Stimulated activated CD4-positive, alpha-beta T cell treated with anti-CD3 and anti-CD28 coated beads, TNF-alpha, amount 100 ng/mL, for 24 hours (primary cell): ENCODE measurements at places on chromosomes 5 and 9.
A peak's percentile ranks its signal among the peaks of the same experiment; 100 is the strongest.

DNA sequence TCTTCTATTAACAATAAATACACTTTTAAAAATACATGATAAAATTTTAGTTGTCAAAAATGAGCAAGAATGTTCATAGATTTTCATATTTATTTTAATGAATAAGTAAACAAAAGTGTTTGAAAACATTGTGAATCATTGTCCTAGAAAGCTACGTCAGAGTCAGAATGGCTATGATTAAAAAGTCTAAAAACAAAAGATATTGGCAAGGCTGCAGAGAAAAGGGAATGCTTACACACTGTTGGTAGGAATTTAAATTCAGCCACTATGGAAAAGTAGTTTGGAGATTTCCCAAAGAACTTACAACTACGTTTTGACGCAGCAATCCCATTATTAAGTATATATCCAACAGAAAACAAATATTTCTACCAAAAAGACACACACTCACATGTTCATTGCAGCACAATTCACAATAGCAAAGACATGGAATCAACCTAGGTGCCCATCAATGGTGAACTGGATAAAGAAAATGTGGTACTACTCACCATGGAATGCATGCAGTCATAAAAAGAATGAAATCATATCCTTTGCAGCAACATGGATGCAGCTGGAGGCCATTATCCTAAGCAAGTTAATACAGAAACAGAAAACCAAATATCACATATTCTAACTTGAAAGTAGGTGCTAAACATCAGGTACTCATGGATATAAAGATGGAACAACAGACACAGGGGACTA, 49.2 kb upstream of the FBXL17 start:
- no peak for DNase-seq

- no peak for DNase-seq
Observed at GRCh38 chr5:75729321-75729720, 12.1 kb upstream of the POC5 start.

- no peak for DNase-seq
Observed at GRCh38 chr9:36148311-36149051, 11.9 kb downstream of the GLIPR2 start.

- no peak for DNase-seq
Observed at GRCh38 chr9:34715639-34716215, 5.8 kb upstream of the CCL21 start.

GRCh38 chr9:127311239-127311741, 46.7 kb downstream of the GARNL3 start:
- no peak for DNase-seq

- DNase-seq, result no peak
Observed at GRCh38 chr9:35203528-35203927, 41.7 kb downstream of the UNC13B start.

- DNase-seq, result no peak
Observed at GRCh38 chr5:2755681-2756171, 4.2 kb upstream of the IRX2 start.

- no peak for DNase-seq
Observed at GRCh38 chr9:87991151-87991870, 17.0 kb upstream of the CDK20 start.

DNA sequence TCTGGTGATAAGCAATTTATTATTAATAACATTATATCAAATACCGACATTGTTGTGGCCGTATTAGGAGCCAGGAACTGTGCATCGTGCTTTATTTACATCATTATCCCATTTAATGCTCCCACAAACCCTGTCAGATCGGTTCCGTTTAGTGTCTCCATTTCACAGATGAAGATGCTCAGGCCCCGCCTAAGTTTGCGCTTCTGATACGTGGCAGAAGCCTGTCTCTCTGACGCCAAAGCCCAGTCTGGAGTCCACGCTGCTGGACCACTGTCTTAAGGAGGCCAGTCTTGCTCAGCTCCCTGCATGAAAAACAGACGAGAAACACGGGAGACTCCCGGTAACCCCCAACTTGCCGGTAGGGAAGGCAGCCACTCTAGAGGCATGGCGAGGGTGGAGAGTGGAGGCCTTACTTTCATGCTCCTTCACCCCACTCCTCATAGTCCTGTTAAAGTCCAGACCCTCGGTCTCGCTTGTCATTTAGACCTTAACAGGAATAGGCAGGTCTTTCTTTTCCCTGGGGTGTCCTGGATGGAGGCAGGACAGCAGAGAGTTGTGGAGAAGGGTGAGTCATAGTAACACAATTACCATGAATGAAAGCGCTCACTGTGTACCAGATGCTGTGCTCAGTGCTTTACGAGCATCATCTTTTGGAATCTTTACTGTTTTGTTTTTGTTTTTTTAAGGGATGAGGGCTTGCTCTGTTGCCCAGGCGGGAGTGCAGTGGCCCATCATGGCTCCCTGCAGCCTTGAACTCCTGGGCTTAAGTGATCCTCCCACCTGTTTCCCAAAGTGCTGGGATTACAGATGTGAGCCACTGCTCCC, 872 bp downstream of the TXNDC15 start:
- DNase-seq, result peak; percentile 35

DNA sequence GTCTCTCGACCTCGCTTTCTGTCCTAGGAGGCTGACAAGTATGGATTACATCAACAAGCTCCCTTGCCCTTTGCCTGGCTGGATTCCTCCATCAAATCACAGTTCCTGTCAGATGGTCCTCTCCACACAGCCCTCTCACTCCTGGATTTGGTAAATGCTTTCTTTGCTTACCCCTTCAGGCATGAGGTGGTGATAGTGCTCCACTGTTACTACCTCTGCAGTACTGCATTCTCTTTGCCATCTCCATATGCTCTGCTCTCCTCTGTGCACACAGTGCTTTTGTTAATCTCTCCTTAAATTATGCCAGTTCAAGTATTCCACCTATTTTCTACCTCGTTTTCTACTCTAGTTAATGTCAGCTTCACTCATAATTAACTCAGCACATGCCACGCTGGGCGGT, 279.2 kb downstream of the DMAC1 start:
- no peak for DNase-seq

GRCh38 chr5:95406426-95407090, 15.4 kb downstream of the FAM81B start:
- no peak for DNase-seq

DNA sequence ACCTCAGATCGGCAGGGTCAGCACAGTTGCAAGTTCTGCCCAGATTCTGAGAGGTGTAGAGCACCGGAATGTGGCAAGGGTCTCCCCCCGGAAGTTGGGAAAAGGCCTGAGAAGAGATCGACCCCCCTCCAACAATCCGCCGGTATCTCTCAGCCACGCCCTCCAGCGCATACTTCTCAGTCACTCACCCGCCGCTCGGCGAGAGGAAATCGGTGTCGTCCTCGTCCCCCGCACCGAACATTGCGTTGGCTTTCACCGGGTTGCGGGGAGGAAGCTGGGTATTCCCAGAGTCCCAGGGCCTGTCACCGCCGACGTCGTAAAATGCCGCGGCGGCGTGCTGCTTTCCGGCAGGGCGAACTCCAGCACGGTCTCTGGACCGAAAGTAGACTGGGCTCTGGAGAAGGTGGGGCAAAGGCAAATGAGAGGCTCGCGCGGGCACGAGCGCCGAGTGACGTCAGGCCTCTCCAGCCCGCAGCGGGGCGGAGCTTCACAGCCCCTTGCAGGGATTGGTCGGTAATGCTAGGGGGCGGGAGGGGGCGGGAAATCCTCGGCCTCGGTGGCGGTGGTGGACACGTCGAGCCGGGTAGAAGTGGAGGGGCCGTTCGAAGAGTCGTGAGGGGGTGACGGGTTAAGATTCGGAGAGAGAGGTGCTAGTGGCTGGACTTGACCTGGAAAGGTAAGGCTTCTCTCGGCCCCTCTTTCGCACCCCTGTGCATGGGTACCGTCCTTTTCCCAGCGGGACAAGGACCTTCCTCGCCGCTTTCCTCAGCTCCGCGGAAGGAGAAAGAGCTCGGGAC, at the start of the genes FKBP15 and SLC31A1:
TSS of gene FKBP15 (minus strand) at position 275 of the 797 bp plus-strand sequence. CDS start at position 241, 34 bp downstream.
TSS of gene SLC31A1 (plus strand) at position 542 of the 797 bp plus-strand sequence. CDS start 34,605 bp downstream, outside the sequence.
- peak; percentile 92 for DNase-seq

DNA sequence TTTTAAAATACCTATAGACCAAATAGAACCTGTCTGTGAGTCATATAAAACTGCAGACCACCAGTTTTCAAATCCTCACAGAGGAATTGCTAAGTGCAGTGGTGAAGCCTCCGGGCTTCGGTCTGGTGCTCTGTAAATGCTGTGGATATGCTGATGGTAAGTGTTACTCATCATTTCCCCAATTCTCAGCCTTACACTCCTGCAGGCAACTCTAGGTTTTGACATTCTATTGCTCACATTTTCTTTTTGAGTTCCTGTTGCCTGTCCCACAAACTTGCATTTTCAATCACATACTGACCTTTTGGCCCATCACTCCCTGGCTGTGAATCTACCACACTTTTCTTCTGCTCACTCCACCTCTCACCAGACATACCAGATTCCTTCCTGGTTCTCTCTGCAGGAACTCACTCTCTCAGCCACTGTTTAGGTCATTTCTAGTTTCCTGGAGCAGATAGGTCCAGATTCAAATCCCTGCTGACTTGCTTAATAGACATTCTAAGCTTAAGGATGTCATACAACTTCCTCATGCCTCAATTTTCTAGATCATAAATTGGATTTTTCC, 192.9 kb downstream of the RAB3C start:
- no peak for DNase-seq

GRCh38 chr9:5375790-5376477, 36.3 kb upstream of the RLN1 start:
- DNase-seq, result no peak

GRCh38 chr9:133470988-133471387, 7.9 kb downstream of the SLC2A6 start:
- no peak for DNase-seq

- no peak for DNase-seq
Observed at GRCh38 chr5:59285300-59286016, 608.1 kb downstream of the PDE4D start.

DNA sequence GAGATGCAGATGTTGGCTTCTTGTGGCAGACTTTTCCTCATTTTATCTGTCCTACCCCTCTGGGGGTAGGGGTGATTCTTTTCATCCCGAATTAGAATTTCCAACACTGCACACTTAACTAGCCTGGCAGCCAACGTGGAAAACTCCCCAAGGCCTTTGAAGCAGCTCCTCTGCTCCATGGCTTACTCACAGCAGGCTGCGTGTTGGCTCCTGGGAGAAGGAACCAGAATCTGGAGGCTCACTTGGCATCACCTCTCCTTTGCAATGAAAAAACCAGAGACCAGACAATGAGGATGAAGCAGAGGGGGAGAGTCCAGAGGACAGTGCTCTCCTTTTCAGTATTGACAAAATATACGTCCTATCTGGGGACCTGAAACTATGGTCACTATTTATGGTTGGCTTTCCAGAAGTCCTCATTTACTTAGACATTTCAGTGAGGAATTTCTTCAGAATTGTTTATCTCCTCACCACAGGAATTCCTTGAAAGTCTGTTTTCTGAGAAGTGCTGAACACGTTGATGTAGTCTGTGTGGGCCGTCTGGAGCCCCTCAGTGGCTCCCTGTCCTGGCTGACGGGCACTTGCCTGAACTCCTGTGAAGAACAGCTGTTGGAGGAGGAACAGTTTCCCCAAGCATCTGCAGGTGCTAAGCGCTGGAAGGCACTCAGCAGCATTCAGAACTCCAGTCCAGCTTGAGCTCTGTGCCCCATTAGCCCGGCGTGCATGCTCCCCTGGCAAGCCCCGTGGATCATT, 231.3 kb downstream of the RFK start:
- DNase-seq, result no peak

DNA sequence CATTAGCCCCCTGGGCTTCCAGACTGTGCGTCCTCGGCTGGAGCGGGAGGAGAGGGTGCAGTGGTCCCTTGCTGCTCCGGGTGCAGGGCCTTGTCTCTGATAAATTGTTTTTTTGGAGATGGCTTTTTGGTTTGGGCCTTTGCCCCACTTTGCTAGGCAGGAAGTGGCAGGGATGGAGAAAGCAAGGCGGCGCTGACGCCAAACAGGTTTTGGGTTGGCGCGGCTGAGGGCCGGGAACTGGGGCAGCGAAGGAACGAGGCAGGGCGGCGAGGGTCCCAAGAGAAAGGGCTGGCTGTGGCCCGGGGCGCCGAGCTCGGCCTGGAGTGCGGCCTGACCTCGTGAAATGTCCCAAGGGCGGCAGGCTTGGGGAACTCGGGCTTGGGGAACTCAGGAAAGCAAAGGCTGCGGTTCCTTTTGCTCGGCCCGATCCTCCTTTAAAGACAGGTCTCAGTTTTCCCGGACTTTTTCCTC, 4.1 kb downstream of the LHX2 start:
- no peak for DNase-seq

DNA sequence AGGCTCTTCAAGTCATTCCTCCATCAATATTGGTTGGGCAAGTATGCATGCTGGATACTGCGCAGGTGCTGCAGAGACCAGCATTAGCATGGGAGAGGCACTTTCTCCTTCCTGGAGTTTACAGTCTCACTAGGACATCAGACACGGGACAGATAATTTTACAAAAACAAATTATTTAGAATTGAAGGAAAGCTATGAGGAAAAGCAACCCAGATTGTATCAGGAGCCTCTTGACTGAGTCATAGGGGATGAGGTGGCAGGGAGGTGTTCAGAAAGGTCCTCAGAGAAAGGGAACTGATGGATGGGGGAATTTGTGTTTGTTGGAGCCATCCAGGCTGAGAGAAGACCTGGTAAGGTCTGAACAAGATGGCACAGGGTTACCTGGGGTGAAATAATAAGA, 24.5 kb upstream of the RAB14 start:
- no peak for DNase-seq
